T-helper 17 cell (primary cell): ENCODE measurements at places on chromosomes 2 and 18. TPM values are rescaled to one million over a fixed set of nuclear protein-coding genes. Genes with fewer than 3 reads are reported as not detected.

GRCh38 chr2:42124011-42124785 is 45.0 kb upstream of the EML4 start:
- DNase-seq: no peak

Gene VAMP8
- 104 TPM for total RNA-seq

GRCh38 chr2:30421604-30422443 is 25.2 kb upstream of the LCLAT1 start:
- no peak for DNase-seq

Gene SCYGR4
- not detected for total RNA-seq

DNA sequence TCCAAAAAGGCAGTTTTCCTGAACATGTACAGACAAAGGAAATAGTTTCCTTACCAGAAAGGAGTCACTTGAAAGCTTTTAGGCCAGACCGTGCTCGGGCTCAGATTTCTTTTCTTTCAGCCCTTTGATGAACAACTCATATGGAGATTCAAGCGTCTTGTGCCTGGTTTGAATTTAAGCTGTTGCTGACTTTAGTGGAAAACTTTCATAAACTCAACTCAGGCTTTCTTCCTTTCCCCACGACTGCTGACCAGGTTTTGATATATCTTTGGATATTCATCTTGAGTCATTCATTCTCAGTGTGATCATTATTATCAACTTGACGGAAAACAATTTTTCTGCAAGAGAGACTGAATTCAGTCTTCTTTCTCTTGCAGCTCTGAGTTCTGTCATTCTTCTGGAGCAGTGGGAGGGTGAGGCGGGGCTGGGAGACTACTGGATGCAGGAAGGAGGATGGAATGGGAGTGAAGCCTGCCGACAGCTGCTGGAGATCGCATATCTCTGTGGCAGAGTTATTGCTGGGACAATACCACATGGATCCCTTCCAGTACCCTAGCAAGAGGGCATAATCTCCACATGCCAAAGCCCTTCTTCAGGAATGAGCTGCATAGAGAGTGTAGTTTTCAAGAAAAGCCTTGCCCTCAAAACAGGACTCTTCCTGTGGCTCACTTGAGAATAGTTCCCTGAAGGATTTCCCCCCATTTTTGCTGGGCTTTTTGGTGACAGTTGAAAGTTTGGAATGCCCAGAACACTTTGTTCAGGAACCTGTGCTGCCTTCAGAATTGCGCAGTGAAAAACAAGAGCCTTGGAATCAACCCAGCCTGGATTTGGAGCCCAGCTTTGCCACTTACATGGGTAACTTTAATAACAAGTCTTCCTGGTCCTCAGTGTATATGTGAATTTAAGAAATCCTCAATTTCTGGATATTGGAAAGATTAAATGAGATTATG is 364.4 kb downstream of the ZNF521 start:
- DNase-seq: no peak

GRCh38 chr18:2112435-2113045 is 458.8 kb downstream of the METTL4 start:
- DNase-seq: no peak

DNA sequence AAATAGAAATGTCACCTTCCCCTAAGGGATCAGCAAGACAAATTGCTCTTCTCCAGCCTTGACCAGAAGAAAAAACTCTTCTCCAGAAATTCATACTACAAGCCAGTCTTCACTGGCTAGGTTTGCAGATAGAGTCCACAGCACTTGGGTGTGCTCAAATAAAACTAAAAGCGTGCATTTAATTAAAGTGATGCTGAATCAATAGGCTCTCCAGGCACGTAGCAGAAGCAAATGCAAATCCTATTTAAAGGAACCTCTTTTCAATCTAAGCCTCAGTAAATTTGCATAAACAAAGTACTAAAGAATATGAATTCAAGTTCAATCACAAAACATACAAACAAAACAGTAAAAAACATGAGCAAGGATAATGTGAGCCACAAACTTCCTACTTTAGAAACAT is 744.4 kb upstream of the FANCL start:
- no peak for DNase-seq

- DNase-seq: no peak
Observed at GRCh38 chr18:76315722-76316230, 179.3 kb downstream of the ZNF516 start.

DNA sequence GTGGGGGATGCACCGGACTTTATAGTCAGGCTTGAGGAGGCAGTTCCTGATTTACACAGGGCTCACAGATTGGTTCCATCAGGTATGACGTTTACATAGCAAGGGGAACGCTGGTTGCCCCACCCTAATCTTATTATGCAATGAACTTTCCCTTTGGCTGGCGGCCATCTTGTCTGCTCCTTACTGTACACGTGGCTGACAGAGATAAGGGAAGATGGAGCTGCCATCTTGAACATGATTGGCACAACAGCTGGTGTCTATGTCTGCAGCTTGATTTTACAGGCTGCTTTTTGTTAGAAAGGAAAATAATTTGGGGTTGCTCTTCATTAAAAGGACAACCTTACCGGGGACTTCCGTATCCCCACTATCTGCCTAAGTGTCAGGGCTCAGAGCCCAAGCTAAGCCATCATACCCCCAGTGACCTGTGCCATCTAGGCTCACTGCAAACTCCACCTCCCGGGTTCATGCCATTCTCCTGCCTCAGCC is 33.5 kb upstream of the ATG16L1 start:
- no peak for DNase-seq

GRCh38 chr18:23593720-23594119 is 7.4 kb upstream of the NPC1 start:
- no peak for DNase-seq

GRCh38 chr2:77512507-77512906 is 9.7 kb downstream of the LRRTM4 start:
- no peak for DNase-seq

DNA sequence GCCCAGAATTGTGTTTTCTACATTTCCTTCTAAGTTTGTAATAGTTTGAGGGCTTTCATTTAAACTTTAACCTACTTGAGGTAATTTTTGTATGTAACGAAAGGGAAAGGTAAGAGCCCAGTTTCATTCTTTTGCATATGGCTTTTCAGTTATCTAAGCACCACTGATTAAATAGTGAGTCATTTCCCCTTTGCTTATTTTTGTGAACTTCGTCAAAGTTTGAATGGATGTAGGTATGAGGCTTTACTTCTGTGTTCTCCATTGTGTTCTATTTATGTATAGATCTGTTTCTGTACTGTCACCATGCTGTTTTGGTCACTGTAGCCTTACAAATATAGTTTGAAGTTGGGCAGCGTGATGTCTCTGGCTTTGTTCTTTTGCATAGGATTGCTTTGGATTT is 944.8 kb upstream of the CNTNAP5 start:
- no peak for DNase-seq

DNA sequence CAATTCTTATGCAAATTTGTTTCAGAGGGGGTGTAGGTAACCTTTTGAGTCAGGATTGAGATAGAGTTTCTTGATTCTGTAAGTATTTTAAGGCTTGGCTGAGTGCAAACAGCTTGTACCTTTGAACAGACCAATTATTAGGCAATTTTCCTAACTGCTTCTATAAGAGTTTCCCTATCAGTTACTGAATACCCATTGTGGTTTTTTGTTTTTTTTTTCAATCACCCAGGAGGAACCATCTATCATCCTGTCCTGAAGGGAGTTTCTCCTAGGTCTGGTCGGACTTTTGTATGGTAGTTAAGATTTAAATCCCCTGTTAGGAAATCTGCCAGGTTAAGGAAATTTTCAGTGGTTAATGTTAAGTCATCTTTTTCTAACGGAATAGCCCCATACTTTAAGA is 319.4 kb upstream of the SLC39A10 start:
- no peak for DNase-seq

Gene CCDC148
- total RNA-seq: not detected

DNA sequence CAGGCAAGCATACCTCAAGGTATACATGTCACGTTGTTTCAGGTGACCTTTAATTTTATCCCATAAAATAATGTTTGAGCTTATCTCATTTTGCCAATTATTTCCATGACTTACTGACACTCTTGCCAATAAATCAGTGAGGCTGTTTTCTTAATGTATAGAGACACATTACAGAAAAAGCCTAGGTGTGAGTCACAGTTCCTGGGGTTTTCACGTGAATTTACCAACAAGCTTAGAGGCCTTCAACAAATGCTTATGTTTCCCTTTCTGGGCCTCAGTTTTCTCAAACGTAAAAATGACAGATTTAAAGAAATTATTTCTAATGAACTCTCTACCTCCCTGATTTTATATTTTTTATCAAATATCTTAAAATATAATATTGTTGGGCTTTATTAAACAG is 517.5 kb upstream of the SPHKAP start:
- no peak for DNase-seq

DNA sequence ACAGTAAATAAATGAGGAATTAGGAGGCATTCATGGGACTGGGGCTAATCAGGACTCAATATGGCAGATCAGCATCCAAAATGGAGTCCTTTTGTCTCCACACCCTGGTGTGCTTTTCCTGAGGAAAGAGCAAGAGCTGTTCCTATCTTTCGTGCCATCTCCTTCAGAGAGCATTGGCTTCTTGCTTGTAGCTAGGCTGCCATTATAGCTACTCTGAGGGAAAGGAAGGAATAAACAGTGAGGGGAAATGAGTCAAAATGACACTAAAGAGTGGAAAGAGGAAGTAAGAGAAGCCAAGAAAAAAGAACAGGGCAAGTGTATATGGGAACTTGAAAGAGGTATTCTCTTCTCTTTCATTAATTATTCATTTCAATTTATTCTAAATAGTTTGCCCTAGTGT is 8.4 kb upstream of the NMI start:
- no peak for DNase-seq

Gene COL4A3
- total RNA-seq: 0.23 TPM

- no peak for DNase-seq
Observed at GRCh38 chr2:98160554-98160953, 73.6 kb downstream of the VWA3B start.

Gene IL36G
- not detected for total RNA-seq

Gene LAMA1
- not detected for total RNA-seq

DNA sequence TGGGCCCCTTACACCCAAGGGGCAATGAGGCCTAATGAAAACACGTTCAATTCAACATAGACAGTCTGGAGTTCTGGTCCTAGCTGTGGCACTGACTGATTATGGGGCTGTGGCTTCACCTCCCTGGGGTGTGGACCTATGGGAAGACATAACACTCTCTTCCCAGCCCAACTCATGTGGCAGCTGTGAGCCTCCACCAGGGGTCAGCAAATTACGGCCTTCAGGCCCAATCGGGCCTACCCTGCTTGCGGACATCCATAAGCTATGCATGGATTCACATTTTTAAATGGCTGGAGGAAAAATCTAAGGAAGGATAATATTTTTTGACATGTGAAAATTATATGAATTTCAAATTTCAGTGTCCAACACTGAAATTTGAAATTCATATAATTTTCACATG is 101.3 kb downstream of the LOXHD1 start:
- DNase-seq: no peak

DNA sequence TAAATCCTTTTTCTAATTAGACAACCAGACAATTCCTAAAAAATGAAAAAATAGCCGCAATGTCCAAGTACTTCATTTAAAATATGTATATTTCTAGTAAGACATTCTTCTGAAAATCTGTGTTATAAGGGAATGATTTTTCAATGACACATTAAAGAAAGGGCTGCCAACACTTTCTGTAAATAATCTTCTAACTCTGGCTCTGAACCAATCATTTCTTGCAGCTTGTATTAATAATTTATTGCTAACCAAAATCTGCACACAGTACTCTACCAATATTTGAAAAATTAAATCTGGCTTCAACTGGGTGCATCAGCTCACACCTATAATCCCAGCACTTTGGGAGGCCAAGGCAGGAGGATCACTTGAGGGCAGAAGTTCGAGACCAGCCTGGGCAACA is 8.3 kb downstream of the NFU1 start:
- DNase-seq: no peak

DNA sequence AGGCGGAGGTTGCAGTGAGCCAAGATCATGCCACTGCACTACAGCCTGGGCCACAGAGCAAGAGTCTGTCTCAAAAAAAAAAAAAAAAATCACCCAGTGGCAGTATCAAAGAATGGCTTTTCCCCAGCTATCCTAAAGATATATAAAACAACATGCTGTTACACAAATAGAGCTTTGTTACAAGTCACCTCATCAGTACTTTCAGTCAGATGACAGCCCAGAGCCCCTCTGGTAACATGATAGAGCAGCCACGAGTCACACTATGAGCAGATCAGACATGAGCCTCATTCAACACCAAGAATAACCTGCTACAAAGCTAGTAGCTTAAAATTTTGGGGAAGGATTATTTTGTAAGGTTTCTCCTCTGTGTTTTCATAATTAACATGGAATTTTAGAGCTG is 25.2 kb downstream of the PDE11A start:
- DNase-seq: no peak
